HS-5 (cell line): ENCODE measurements at places on chromosomes 12 and 14.
A peak's percentile ranks its signal among the peaks of the same experiment; 100 is the strongest.

GRCh38 chr12:13258197-13258596, 61.7 kb downstream of the EMP1 start:
- no peak for DNase-seq

- no peak for DNase-seq
Measured at GRCh38 chr12:119178544-119179334, at the start of gene HSPB8. TSS of gene HSPB8 (plus strand) at chr12:119178931. CDS start at chr12:119179313, 382 bp downstream.

DNA sequence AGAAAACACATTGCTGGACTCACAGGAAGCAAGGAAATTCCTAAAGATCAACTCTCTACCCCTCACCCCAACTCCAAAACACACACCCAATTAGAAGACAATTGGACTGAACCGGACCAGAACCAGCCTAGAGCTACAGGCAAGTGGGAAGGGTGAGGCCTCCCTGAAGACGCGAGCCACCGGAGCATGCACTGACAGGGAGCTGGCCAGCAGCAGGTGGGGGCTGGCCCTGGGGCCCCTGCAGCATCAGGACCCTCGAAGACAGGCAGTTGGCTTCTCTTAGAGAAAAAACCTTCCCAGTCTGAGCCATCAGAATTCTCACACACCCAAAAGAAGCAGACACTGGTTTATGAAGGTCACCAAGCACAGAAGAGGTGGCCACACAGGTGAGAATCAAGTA, 209.5 kb upstream of the DIO3 start:
- no peak for DNase-seq

DNA sequence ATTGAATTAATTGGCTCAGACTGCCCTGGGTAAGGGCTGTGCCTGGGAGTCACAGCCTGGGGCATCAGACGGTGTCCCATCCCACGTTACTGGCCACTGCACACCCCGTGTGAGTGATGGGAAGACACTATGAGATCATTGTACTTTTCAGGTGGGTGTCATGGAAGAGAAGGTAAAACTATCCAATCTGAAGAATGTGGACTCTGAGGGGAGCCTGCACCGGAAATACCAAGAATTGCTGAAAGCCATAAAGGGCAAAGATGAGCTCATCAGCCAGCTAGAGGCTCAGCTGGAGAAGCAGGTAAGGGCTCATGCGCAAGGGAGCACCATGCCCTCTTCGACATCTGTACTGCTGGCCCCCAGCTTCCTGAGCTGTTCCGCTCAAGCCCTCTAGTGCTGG, 24.0 kb downstream of the PLEKHH1 start:
- DNase-seq = no peak

DNA sequence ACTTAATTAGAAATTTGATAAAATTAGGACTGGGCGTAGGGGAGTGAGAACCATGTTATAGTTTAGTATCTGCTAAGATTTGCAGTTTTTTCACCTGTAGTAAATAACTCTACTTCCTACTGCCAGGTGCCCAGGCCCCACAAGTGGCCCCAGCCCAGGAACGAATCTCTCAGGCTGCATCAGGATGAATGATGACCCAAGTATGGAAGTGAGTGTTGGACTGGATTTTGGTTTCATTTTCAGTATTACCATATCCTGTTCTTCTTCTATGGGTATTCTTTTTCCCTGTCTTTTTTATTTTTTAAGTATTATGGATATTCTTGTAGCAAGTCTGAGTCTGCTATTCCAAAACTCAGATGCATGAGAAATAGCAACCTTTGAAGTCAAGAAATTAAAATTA, 120.3 kb upstream of the BCAT1 start:
- no peak for DNase-seq

- peak; percentile 22 for DNase-seq
Measured at GRCh38 chr12:99529966-99530365, 117.6 kb upstream of the GARIN6 start.

- DNase-seq = no peak
Measured at GRCh38 chr12:42855362-42855950, 265.9 kb upstream of the PRICKLE1 start.

DNA sequence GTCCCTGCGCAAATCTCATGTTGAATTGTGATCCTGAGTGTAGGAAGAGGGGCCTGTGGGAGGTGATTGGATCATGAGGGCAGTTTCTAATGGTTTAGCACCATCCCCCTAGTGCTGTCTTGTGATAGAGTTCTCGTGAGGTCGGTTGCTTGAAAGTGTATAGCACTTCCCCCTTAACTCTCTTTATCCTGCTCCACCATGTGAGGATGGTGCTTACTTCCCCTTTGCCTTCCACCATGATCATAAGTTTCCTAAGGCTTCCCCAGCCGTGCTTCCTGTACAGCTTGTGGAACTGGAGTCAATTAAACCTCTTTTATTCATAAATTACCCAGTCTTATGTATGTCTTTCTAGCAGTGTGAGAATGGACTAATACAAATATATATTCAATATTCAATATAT, 303.7 kb upstream of the SEL1L start:
- DNase-seq = no peak

- DNase-seq = no peak
Measured at GRCh38 chr14:75631453-75631831, 29.2 kb downstream of the ERG28 start.

DNA sequence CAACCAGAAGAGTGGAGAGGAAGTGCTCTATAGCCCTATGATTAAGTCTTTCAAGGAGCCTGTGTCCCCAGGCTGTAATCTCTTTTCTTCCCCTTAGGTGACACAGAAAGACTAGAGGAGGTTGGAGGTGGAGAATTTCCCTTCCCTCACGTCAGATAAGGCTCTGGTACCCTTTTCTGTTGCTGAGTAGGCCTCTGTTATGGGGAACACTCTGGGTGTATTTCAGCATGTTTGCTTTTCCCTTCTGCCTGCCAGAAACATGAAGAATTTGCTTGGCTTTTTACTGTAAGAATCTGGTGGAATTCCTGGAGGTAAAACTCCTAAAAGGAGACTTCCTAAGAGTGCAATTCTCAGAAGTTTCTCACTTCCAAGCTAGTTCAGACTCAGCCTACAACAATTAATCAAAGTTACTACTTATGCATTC, 58.3 kb downstream of the SIX1 start:
- DNase-seq = no peak

DNA sequence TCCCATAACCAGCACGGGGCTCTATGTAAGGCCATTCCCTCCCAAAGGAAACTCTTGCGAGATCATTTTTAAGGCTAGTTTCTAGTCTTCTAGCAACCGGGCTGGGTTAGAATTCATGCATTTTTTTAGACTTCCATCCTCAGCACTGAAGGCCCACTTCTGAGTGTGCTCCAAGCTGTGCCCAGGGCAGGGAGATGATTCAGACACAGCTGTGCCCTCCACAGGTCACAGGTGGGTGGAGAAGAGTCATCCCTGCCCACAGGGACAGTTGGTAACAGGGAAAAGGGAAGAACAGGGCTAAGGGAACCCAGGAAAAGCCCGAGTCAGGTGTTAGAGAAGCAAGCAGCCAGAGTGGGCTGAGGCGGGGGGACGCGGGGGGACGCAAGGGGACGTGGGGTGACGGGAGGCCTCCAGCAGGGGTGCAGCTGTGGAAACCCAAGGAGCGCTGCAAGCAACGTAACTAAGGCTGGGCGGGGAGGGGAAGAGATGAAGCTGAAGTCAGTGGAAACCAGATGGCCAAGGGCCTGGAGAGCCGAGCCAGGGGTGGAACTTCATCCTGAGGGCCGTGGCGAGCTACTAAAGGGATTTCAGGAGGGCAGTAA, 27.2 kb upstream of the PPP2R5C start:
- no peak for DNase-seq

- no peak for DNase-seq
Measured at GRCh38 chr14:22803687-22803974, 11.6 kb downstream of the SLC7A7 start.

DNA sequence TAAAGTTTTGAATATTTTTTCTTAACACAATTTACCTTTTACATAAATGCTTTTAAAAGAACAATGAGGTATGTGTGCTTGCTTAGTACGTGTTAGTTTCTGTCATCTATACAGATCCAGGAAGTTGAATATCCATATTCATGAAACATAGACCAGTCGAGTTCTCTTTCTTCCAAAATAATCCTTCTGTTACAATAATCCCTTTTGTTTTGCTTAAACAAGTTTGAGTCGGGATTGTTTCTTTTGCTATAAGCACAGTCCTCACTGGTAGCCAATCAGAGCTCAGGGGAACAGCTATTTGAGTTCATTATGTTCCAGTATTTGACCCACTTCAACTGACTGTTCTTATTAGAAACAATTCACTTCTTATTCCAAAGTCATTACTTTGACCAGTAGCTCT, 214.7 kb upstream of the FLRT2 start:
- DNase-seq = no peak

- DNase-seq = no peak
Measured at GRCh38 chr14:51203881-51204280, 36.2 kb upstream of the TMX1 start.

DNA sequence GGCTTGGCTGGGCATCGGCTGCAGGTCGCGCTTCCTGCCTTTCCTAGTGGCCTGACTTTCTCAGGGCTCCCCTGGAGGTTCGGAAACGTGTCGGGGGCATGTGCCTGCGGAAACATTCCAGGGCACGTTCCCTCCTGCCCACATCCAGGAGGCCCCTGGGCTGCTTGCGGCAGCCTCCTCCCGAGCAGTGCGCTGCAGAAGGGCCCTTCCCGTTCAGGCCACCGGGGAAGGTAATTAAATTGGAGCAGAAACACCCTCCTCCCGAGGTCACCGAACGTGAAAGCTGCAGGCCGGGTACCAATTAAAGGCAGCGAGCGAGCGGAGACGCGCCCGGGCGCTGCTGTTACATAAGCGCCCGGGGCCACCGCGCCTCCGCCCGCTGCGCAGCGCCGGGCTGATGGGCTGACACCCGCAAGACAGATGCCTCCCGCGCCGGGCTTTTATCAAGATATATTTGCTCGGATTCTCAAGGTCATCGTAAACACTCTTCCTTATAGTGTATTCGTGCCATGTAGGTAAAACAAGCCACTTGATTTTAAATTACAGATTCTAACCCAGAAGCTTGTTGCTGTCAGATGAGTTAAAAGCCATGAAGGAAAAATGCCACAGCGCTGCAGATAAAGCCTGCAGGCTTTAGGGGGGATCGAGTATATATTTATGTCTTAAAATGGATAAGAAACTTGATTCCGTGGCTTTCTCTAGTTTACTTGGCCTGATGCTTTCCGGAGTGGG, 31.4 kb downstream of the SSPN start:
- DNase-seq = no peak

- DNase-seq = peak; percentile 75
Measured at GRCh38 chr12:59973515-59973914, 377.7 kb downstream of the SLC16A7 start.

DNA sequence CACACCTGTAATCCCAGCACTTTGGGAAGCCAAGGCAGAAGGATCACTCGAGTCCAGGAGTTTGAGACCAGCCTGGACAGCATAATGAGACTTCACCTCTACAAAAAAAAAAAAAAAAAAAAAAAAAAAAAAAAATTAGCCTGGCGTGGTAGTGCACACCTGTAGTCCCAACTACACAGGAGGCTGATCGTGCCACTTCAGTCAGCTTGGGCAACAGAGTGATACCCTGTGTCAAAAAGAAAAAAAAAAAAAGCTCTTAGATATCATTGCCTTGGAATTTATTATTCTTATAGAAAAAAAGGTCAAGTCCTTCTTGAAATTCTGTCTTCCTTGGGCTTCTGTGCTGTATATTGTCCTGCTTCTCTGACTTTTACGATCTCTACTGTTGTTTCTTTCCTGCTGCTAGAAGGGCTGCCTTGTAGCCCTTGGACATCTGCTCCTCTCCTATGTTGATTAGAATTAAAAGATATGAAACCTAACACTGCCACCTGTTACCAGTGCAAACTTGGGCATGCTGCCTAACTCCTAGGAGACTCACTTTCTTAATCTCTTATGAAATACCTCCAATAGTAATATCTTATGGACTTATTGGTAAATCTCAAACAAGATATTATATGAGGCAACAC, 5.7 kb downstream of the TMEM19 start:
- DNase-seq = no peak

GRCh38 chr12:57435293-57435692, 709 bp downstream of the INHBC start:
- DNase-seq = no peak

GRCh38 chr12:121580959-121581685, at the start of gene KDM2B:
TSS of gene KDM2B (minus strand) at chr12:121581023. CDS start at chr12:121580911, 112 bp downstream.
- peak; percentile 40 for DNase-seq

DNA sequence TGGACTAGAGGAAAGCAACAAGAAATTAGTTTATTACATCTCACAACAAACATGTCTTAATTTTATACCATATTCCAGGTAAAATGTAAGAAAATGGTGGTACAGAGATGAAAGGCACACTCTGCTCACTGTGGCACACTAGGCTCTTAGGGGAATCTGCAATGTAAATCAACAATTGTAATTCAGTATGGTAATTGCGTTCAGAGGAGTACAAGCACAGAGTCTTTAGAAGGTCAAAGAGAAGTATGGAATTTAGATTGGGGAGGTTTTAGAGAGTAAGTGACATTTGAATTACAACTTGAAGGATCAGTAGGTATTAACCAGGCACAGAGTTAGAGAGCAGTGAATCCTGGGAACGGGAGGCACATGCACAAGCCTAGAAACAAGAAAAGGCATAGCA, 694.0 kb upstream of the USP15 start:
- DNase-seq = no peak

GRCh38 chr12:24705741-24706358, 243.1 kb downstream of the BCAT1 start:
- DNase-seq = no peak

- DNase-seq = no peak
Measured at GRCh38 chr14:75589931-75590330, 11.5 kb downstream of the FLVCR2 start.

GRCh38 chr14:68393259-68393658, 399.6 kb downstream of the ZFP36L1 start:
- no peak for DNase-seq

DNA sequence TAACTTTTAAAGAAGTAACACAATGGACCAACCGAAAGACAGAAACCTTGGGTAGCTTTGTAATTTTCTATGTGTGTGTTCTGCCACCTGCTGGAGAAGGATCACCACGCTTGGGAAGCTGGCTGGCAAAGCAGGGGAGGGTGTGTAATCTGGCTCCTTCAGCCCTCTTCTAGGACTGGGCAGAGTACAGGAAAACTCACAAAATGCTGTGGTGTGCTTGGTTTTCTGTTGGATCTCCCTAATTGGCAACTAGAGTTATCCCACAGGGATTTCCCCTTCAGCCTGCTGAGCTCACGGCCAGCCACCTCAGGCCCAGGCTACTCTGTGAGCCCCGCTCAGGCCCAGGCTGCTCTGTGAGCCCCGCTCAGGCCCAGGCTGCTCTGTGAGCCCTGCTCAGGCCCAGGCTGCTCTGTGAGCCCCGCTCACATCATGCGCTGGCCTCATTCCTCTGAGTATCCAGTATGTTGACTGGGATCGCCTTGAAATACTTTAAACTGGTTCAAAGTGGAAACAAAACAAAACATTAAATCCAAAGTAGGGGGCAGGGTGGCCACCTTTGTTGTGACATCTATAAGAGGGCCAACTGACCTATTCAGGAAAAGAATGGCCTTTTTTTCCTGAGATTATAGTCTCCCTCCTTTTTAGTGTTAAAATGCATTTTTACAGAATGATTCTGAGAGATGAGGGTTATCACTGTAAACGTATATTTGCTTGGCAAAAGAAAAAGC, 52.0 kb upstream of the RNU6-8 start:
- DNase-seq = no peak

- no peak for DNase-seq
Measured at GRCh38 chr14:36021030-36021422, 155.5 kb downstream of the PTCSC3 start.

GRCh38 chr12:90910958-90911357, 44.0 kb downstream of the CCER1 start:
- no peak for DNase-seq
